ENCODE measurements at places on chromosomes 12 and 14.

- DNase-seq, result no peak
Measured at GRCh38 chr12:132391326-132392041, 62.1 kb upstream of the GALNT9 start.

- peak; percentile 16 for DNase-seq
Measured at GRCh38 chr12:12349711-12350665, at the start of gene MANSC1. MANSC1 (minus strand) TSS chr12:12350242; CDS start chr12:12343314, 6,928 bp downstream.

GRCh38 chr14:75993567-75994041 lies 8.0 kb downstream of the IFT43 start:
- DNase-seq, result no peak

GRCh38 chr12:55818886-55819285 lies 1.0 kb downstream of the ORMDL2 start:
- DNase-seq, result no peak

- DNase-seq, result no peak
Measured at GRCh38 chr14:73323896-73324399, 86.6 kb downstream of the PAPLN start.

- no peak for DNase-seq
Measured at GRCh38 chr14:44962334-44963043, 499 bp downstream of the TOGARAM1 start.

- DNase-seq, result no peak
Measured at GRCh38 chr12:95690861-95691635, 99.5 kb downstream of the NTN4 start.

GRCh38 chr12:105318651-105319483 lies 11.6 kb upstream of the C12orf75 start:
- no peak for DNase-seq

- DNase-seq, result no peak
Measured at GRCh38 chr12:57299514-57300016, 48.6 kb upstream of the STAC3 start.

DNA sequence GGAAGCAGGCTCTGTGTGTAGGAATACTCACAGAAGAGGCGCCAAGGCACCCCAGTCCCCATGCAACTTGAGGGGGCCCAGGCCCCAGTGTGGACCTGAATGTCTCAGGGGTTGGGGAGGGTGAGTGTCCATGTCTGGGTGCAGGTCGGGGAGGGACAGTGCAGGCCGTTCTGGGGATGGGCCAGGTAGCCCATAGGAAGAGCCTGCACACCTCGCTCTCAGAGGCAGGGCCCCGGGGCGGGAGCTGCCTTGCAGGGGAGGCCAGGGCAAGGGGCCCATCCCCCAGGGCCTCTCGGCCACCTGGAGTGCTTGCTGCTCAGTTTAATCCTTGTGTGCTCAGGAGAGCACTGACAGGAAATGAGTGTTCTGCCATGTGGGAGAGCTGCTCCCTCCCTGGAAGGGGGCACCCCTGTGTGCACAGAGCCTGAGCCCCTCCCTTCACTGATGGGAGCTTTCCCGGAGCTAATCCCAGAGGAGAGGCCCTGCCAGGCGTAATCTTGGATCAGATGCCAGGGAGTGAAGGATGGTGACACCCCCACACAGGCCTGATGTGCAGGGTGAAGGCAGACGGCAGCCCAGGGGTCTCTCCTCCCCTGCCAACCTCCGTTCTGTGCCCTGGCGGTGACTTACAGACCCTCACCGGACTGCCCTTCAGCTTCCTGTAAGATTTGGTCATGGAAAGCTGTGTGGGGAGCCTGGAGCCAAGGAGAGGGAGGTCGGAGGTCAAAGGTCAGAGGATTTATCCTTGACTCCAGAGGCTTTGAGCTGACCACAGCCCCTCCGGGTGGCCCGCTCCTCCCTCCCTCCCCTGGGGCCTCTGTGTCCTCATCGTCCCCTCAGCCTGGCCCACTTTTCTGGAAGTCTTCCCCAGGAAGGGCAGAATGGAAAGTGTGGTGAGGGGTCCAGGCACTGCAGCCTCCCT lies 24.4 kb upstream of the FBRSL1 start:
- no peak for DNase-seq

DNA sequence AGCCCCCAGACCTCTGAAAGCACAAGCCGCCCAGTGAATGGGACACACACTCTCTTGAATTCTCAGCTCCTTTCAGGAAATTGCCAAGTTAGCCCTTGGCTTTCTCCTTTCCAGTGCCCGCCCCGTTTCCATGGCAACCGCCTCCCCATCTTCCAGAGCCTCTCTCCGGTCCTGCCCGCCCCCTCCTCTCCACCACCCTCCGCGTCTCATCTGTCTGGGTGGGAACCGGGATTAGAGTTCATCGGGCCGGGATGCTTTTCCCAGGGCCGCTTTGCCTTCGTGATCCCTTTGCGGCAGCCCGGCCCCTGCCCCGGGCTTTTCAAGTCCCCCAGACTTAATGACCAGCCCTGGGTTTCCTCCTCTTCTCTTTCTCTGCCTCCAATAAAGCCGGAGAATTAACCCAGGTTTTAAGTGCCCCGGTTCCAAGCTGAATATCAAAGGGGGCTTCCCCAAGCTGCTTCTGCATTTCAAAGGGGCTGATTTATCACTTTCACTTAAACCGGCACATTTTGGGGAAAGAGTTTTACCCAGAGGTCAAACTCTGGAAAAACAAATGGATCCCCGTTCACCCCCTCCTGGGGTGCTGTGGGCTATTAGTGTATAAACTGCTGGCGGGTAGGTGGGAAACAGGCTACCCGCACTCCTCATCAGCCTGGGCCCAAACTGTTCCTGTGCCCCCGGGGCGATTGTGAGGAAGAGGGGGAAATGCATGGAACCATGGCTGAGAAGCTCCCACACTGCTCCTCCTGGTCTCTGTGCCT lies 101.7 kb downstream of the ZFP36L1 start:
- DNase-seq, result no peak

GRCh38 chr12:106840243-106840642 lies 65.8 kb downstream of the RIC8B start:
- DNase-seq, result no peak

- DNase-seq, result no peak
Measured at GRCh38 chr14:76430017-76430416, 54.1 kb downstream of the ESRRB start.

DNA sequence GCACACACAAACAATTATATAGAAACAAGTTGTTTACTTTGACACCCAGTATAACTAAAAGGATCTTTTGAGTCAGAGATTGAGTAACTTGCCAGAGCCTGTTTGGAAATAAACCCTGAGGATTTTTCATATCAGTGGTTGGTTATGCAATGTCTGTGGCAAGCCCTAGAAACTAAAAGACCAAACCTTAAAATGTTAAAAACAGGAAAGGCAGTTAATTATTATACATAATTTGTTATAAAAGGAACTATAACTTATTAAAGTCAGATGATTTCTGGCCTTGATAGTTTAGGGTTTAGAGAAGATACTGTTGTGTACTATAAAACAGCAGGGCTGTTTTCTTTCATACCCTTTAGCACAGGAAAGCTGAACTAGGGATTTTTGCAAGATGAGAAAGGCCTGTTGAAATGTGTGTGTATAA lies 44.1 kb downstream of the PSEN1 start:
- no peak for DNase-seq
